Hair follicular keratinocyte (primary cell): ENCODE measurements at places on chromosomes 7 and 10. TPM values are rescaled to one million over a fixed set of nuclear protein-coding genes. Genes with fewer than 3 reads are reported as not detected.

Gene KCP
- total RNA-seq: 0.47 TPM in 1 of 2 replicates, not detected in the other

Gene PRXL2A
- total RNA-seq: 34.5 and 39.3 TPM in 2 replicates

Gene PAPOLB
- not detected in 2 replicates for total RNA-seq

Gene SUN3
- not detected in 2 replicates for total RNA-seq

Gene NOD1
- 5.5 and 6.3 TPM in 2 replicates for total RNA-seq
